Thoracic aorta (tissue), 2 donors: ENCODE measurements at places on chromosomes 2 and 18. TPM values are rescaled to one million over a fixed set of nuclear protein-coding genes. Genes with fewer than 3 reads are reported as not detected.

GRCh38 chr2:121884511-121884921, 129.1 kb downstream of the TSN start:
- DNase-seq, result no peak

DNA sequence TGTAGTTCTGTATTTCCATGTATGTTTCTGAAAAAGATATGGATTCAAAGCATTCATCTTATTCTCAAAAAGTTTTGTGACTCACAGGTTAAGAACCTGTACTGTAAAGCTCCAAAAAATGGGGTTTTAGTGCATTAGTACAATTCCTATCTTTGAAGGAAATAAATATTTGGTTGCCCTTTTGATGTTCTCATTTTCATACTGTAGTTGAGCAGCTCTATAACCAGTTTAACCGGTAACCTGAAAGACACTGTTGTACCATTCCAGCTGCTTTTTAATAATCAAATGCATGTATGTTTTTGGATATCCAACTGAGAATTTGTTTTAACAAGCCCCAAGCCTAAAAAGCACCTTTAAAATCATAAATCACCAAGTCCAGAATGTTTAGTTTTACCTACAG, 9.6 kb upstream of the OSGEPL1 start:
- DNase-seq, result no peak

The VWC2L gene
- not detected for total RNA-seq

The PXDN gene
- 114 TPM for total RNA-seq

The KCNG2 gene
- total RNA-seq, result not detected

The RUFY4 gene
- total RNA-seq, result not detected

- DNase-seq, result no peak
Measured at GRCh38 chr2:151760139-151760650, 25.9 kb upstream of the NEB start.

GRCh38 chr18:6757931-6758330, 28.4 kb downstream of the ARHGAP28 start:
- DNase-seq, result no peak

The MYO5B gene
- total RNA-seq, result 13.5 TPM

The SLC38A11 gene
- total RNA-seq, result 2.0 TPM

DNA sequence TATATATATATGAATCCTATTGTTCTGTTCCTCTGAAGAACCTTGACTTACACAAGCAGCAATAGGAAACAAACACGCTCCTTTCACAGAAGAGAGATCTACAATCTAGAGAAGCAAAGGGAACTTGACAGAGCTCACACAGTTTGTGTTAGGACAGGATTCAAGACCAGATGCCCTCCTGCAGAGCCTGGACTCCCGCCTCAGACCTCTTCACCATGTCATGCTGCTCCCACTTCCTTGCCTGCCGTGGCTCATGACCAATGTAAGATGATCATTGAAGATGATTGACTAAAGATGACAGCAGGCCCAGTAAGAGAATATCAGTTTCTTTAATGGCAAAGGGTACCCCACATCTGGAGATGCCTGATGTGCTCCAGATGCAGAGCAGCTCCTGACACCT, 111.2 kb upstream of the AGAP1 start:
- no peak for DNase-seq

The DUSP2 gene
- 22.2 TPM for total RNA-seq

DNA sequence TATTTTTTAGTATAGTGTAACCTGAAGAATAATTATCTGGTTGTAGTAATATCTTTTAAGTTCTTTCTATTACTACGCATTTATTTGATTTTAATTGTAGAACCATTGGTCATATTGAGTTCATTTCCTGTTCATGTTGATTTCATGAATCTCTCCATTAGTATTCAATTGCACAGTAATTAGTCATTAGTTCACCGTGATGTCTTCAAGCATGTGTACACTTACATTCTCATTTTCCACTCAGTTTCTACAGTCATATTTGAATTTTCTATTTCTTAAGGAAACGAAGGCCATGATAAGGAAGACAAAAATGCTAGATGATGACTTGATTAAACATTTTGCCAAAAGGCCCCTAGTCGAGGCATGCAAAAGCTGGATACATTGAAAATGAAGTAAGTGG, 333.7 kb upstream of the FANCL start:
- DNase-seq, result no peak

The GATA6 gene
- 92.7 TPM for total RNA-seq

The RGPD3 gene
- 0.27 TPM for total RNA-seq

DNA sequence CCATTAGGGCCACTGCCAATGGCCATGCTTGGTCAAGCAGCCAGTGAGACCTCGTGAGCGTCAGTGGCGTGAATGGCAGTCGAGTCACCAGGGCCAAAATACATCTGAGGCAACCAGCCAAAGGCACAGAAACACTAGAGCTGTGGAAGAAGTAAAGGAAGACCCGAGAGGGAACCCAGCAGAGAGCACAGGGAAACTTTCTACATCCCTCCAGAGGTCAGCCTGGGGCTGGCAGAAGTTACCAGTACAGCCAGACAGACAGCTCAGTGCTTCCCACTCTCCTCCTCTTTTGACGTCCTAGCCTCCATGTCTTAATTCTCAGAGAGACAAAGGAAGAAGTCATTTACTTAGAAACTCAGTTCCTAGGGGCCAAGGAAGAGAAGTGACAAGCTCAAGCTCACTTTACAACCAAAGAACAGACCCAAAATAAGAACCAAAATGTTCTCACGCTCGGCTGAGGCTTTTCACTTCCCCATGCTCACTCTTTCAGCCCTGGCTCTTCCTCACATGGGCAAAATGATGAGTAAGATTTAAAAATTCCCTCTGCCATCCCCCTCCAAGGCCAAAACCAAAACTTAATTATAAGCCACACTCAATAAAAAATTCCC, 8.7 kb downstream of the CYRIA start:
- DNase-seq, result peak; percentile 27

GRCh38 chr2:215917953-215918620, 95.3 kb downstream of the MREG start:
- no peak for DNase-seq

DNA sequence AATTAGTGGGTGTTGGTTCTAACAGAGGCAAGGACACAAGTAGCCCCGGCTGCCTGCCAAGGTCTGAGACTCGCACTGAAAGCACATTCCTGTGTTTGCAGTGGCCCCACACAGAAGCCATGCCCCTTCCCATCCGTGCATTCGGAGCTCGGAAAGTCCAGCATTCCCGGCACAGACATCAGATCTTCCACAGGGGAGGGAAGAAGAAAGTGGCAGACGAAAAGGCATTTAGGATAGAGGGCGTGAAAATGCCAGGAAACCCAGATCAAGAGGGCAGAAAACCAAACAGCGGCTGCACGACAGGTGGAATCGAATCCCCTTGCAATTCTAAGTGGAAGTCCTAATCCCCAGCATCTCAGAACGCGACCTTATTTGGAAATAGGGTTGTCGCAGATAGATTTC, 105.5 kb upstream of the ASB18 start:
- no peak for DNase-seq

The PCARE gene
- not detected for total RNA-seq

GRCh38 chr2:111897924-111898702, at the start of gene MERTK:
TSS of gene MERTK (plus strand) at chr2:111898607. CDS start at chr2:111898736, 129 bp downstream.
- DNase-seq, result peak; percentile 64

DNA sequence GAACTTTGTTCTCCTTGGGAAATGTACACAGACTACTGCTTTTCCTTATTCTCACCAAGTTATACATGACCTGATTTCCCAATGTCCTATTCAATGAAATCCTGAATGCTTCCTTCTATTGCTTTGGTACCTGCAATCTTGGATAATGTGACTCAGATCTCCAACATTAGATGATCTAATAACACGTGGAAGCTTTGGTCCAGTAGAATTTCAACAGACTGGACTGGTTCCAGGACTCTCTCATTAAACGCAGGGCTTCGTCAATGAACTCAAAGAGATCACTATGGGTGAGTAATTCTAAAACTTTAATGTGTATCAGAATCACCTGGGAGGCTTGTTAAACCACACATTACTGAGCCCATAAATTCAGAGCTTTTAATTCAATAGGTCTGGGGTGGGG, 413.6 kb upstream of the KCNH7 start:
- DNase-seq, result no peak

DNA sequence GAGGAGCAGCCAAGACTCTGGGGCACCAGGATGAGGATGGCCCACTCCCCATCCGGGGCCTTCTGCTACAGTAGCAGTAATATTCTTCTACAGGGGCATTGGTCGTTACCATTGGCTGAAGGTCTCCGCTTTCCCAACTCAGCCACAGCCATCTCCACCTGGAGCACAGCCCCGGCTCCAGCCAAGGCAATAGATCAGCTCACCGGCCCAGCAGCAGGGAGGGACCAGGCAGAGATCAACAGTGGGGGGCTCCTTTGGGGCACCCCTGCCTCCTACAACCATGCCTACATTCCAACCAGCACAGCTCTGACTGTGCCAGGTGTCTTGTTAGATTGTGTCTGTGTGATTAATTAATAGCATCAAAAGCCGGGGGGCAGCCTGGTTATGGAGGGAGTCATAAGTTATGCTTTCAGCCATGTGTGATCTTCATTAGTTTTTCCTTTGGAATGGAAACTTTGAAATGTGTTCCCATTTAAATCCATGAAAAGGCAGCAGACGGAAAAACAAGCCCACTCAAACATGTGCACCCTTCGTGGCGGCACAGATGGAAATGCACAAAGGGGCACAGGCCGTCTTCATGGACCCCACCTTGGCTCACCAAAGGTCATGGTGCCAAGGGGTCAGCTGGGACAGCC, 68.6 kb upstream of the BZW1 start:
- no peak for DNase-seq

The TNFRSF11A gene
- total RNA-seq, result 4.9 TPM
